HFFc6 (cell line): ENCODE measurements at places on chromosomes 1 and 21.

- DNase-seq = peak; percentile 47
- no peak overlapping the region for H3K4me3 ChIP-seq
- H3K27me3 ChIP-seq = peaks cover 13% of the 10 kb centered on the region
Observed at GRCh38 chr1:167136191-167136614, 42.3 kb downstream of the STYXL2 start.

DNA sequence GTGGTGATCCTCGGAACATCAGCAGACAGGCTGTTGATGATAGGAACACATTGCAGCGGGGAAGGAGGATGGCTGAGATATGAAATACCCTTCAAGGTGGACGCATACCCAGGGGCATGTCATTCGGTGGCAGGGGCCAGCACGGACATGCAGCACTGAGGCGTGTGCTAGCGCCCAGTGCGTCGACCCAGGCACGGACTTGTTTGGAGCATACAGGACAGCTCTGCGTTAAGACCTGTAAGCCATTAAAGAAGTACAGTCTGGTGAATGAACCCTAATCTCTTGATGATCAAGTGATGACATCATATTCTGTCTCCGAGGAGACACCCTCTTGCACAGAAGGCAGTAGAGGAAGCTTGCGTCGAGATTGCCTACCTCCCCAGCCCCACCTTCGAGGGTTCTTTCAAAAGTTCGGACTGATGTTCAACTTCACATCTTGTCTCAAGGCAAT lies 63.6 kb upstream of the KIF26B start:
- peaks cover 10% of the 10 kb centered on the region for H3K4me1 ChIP-seq
- H3K4me3 ChIP-seq = no peak overlapping the region
- no peak overlapping the region for H3K27ac ChIP-seq
- H3K27me3 ChIP-seq = no peaks in the 10 kb centered on the region; the same call in 1 of the 2 replicates
- H3K36me3 ChIP-seq = no peaks in the 10 kb centered on the region

- peaks cover 4% of the 10 kb centered on the region for H3K27me3 ChIP-seq
- peaks cover 48% of the 10 kb centered on the region for H3K36me3 ChIP-seq
- H3K4me1 ChIP-seq = peaks cover 66% of the 10 kb centered on the region
- no peak for DNase-seq
- no peak overlapping the region for H3K4me3 ChIP-seq
- H3K27ac ChIP-seq = peak overlapping the region; percentile 43; the same call in 1 of the 2 replicates
Observed at GRCh38 chr1:8862528-8862927, 16.0 kb downstream of the ENO1 start.

GRCh38 chr1:12001249-12001917 lies 17.9 kb upstream of the MIIP start:
- DNase-seq = no peak
- peaks cover 44% of the 10 kb centered on the region for H3K36me3 ChIP-seq
- peaks cover 3% of the 10 kb centered on the region for H3K27me3 ChIP-seq
- no peak overlapping the region for H3K4me3 ChIP-seq
- H3K27ac ChIP-seq = no peak overlapping the region
- H3K4me1 ChIP-seq = peaks cover 11% of the 10 kb centered on the region

DNA sequence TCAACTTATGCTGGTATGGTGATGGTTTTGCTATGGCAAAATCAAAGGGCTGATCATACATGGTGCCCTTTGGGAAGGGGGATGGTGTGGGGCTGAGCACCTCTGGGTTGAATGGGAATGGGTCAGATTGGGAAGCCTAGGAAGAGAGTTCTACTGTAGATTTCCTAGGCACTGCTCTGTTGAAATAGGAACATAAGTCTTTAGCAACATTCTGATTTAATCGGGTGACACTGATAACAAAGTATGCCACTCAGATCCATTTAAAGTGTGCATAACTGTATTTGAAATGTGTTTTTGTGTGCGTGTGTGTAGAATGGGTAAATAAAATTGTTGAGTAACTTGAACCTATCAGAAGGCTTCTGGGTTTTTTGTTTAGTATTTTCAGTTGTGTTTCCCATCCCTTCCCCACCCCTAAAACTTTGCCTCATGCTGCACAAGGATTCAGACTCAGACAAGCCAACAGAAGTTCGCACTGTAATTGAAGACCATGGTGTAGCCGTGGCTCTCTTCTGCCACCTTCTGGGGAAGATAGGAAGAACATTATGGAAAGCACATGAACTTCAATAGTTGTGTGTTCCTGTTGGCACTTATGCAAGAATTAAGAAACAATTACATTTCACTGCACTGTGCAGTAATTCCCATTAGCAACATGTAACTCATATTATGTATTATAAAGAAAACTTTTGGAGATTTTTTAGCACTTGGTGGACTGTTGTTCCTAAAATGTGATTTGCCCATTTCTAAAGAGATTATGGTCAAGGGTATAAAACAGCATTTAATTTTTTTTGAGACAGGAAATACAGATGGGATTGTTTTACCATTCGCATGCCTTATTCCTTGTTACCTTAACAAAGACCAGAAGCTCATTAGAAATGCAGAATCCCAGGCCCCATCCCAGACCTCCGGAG lies 10.9 kb upstream of the C4BPB start:
- H3K27me3 ChIP-seq = no peaks in the 10 kb centered on the region; the same call in 1 of the 2 replicates
- H3K4me1 ChIP-seq = peaks cover 37% of the 10 kb centered on the region
- H3K4me3 ChIP-seq = no peak overlapping the region
- no peak overlapping the region for H3K27ac ChIP-seq
- peak; percentile 78 for DNase-seq
- no peaks in the 10 kb centered on the region for H3K36me3 ChIP-seq

DNA sequence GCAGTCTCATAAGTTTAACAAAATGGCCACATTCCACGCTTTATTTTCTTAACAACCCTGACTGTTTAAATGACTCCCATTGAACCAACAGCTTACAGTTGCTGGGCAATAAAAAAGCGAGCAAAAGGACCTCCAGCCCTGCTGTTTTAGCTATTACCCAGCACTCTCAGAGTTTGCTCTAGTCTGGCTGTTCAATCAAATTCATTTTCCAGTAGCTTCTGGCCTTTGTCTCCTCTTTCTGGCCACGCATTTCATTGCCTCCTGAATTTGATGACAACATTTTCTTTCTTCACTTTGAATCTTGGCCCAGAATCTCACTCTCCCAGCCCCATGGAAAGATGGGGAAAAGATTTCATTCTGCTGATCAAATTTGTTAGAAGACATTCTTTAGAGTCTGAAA lies 44.1 kb upstream of the DOCK7 start:
- H3K27me3 ChIP-seq = no peaks in the 10 kb centered on the region
- no peak overlapping the region for H3K27ac ChIP-seq
- DNase-seq = no peak
- no peaks in the 10 kb centered on the region for H3K36me3 ChIP-seq

DNA sequence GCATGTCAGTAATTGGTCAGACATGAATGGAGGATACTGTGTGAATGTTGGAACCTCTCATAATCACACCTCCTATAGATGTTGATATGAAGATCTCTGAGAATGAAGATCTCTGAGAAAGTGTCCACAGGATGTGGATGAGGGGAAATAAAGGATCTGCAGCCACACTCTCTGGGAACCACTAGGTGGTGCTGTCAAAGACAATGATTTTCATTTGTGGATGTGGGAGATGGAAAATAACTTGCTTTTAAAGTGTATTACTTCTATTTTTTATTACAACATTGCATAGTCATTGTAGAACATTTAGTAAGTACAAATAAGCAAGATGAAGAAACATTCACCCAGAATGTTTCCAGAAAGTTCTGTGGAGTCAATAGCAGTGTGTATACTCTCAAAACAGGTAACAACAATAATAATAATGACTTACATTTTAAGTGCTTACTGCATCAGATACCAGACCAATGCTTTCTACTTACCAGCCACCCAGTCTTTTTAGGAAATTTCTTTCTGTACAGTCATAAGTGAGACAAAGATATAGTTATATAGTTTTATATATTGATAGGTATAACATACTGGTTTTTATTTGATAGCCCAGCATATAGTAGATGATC lies 128.2 kb downstream of the ATG4C start:
- H3K27me3 ChIP-seq = no peaks in the 10 kb centered on the region; the same call in 1 of the 2 replicates
- peak; percentile 41 for DNase-seq
- no peak overlapping the region for H3K27ac ChIP-seq
- no peak overlapping the region for H3K4me3 ChIP-seq
- no peaks in the 10 kb centered on the region; the same call in 1 of the 2 replicates for H3K4me1 ChIP-seq
- H3K36me3 ChIP-seq = no peaks in the 10 kb centered on the region

- DNase-seq = peak; percentile 80
- H3K36me3 ChIP-seq = peaks cover 21% of the 10 kb centered on the region
- H3K4me1 ChIP-seq = peaks cover 55% of the 10 kb centered on the region
Observed at GRCh38 chr1:234611225-234611846, 1.4 kb upstream of the IRF2BP2 start.

GRCh38 chr1:183248989-183249691 lies 63.1 kb downstream of the LAMC2 start:
- peaks cover 40% of the 10 kb centered on the region for H3K36me3 ChIP-seq
- H3K4me3 ChIP-seq = no peak overlapping the region
- H3K27me3 ChIP-seq = no peaks in the 10 kb centered on the region
- H3K4me1 ChIP-seq = peaks cover 50% of the 10 kb centered on the region
